BJ (cell line): ENCODE measurements at places on chromosomes 13 and 19.
A peak's percentile ranks its signal among the peaks of the same experiment; 100 is the strongest.

DNA sequence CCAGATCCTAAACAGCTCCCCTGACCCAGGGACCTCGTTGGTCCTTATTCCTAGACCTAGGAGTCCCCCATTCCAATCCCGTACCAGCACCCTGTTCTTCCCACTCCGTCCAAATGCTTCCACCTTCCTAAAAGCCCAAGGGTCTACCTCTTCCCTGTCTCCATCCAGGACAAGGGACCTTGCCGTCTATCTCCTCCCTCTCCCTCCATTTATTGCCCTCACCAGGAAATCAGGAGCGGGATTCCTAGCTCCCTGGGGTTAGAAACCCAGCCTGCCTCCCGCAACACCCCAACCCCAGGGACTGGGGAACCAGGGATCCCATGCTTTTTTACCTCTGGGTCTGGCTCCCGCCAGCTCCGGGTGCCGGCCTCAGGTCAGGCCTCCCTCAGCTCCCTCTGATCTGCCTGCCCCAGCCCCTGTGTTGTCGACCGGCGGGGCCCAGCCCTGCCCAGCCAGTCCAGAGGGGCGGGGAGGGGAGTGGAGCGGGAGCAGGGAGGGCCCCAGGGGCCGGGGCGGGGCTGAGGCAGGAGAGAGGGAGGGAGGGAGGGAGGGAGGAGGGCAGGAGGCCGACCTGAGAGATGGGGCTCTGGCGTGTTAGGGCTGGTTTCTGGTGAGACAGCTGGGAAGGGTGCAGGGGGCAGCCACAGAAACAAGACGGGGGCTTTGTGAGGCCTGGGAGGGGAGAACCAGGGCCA lies at the start of gene B3GNT8:
Gene B3GNT8 (minus strand): TSS at position 423 of the 695 bp plus-strand sequence. CDS start 596 bp downstream, outside the sequence.
- no peak for DNase-seq

- DNase-seq = no peak
Measured at GRCh38 chr13:46605825-46606554, 53.0 kb downstream of the LRCH1 start.

GRCh38 chr19:10259162-10259905 lies 7.3 kb downstream of the MRPL4 start:
- DNase-seq = no peak

DNA sequence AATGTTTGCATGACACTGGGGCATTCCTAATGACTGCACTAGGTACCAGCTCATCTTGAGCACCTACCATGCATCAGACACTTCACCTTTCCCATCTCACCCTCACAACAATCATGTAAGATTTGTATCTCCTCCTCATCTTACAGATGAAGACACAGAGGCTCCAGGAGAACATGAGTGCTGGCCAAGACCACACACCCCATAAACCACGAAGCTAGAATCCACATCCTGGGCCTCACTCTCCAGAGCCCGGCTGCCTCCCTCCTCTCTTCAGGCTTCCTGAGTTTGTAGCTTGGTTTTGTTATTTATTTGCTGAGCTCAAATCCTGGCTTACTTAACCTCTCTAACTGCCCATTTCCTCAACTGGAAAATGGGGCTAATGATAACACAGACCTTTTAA lies 25.9 kb downstream of the FAM216B start:
- DNase-seq = no peak

DNA sequence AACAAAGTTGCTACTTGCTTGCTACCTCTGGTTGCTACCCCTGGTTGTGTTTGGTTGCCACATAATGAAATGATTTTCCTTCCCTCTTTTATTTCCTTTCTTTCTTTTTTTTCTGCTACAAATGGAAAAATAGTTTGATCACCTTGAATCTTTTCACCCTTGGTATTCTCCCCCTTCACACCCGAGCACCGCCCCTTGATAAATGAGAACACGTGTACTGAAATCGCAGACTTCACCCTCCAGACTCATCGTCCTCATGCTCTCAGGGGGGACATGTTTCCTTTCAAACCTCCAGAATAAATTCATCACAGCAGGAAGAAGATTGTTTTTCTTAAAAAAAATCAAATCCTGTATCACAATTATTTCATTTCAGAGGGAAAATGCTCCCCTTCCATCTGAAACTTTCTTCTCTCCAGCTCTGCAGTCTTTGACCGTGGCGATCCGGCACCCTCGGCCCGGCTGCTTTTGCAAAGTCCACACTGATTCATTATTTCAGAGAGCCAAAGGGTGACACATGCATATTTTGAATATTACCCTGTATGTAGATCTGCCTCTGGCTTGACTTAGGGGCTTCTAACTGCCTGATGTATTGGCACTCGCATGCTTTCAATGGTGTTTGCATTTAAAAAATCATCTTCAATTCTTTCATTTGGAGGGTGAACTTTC lies 222.6 kb upstream of the MAB21L1 start:
- no peak for DNase-seq

- peak; percentile 26 for DNase-seq
Measured at GRCh38 chr19:11887611-11888531, at the start of gene ZNF69. Gene ZNF69 (plus strand): TSS chr19:11887782. CDS start chr19:11887924, 142 bp downstream.

DNA sequence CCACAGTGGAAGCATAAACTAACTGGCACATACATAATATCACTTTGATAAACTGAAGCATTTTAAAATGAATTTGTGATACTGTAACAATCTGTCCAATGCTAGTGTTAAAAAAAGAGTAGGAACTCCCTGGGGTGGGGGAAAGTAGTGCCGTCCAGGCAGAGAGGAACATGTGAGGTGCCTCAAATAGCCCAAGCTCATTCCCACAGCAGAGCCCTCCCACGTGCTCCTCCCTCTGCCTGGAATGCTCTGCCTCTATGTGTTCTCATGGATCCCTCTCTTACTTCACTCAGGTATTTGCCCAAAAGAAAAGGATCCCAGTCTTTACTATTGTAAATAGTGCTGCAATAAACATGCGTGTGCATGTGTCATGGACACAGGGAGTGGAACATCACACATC lies 188.1 kb downstream of the NHLRC3 start:
- DNase-seq = no peak

DNA sequence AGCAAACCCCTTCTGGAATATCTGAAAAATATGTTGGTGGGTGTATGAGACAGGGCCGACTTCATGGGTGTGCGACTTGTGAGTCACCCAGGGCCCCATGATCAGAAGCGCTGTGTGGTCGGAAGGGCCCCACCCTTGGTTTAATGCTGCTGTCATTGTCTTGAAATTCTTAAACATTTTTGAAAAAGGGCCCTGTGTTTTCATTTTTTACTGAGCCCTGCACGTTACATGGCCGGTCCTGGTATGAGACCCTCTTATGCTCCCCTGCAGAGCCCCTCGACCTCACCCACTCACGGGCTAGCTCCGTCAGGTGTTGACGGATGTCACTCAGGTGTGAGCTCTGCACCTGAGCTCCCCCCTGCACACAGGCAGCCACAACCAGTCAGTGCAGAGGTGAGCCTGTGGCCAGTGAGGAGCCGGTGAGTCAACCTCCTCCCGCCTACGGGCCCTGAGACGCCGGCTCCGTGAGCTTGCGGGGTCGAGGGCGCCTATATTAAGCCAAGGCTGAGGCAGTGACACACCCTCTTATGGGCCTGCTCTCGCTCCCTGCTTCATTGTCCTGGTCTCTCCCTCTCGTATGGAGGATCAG lies 27.7 kb downstream of the GADD45B start:
- peak; percentile 79 for DNase-seq

DNA sequence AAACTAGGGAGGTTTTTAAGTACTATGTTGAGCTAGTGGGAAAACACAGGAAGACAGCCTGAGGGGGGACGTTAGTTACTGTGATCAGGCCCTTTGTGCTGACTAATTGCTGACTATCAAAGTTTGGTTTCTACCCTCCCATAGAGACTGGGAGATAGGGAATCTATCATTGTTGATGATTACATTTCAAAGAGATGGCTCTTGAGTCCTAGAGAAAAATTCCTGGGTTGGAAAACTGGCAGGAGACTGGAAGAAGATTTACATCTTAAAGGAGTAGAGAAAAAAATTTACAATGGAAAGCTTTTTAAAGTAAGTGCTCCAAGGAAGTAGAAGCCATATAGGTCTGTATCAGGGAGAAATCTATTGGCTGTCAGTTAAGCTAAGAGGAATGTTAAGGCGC lies 522.0 kb upstream of the KLHL1 start:
- DNase-seq = no peak

DNA sequence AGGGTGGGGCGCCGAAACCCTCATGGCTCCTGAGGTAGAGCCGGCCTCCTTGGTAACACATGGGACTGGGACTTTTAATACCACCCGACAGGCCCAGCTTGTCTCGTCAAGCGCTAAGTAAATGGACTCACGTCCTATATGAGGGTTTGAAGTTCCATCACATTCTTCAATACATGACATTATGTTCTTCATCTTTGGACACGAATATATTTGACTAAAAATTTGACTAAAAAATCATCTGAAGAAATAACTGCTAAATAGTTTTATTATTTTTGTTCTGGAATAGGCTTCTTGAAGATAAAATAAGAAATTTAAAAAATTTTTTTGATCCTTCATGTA lies 335 bp upstream of the ZNF607 start:
- no peak for DNase-seq

DNA sequence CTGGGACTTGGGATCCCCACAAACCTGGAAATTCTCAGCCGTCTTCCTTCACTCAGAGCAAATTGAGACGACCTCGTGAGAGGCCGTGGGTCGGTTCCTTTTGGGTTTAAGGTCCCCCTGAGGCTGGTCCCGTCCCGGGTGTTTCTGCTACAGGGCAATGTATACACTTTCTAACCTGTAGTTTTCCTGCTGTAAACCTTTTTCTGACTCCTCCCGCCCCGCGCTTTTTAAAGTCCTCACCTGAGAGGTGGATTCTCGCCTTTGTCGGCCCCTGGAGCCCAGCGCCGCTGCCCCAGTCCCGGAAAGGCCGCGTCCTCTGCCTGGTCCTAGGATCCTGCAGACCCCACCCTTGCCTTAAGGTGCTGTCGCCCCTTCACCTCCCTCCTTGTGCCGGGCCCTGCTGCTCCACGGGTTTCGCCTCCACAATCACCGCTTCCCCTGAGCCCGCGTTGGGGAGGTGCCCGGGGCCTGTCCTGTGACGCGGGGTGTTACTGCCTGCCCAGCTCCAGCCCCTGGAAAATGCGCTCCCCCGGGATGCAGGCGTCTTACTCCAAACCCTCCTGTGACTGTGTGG lies 391 bp downstream of the ZNF761 start:
- no peak for DNase-seq

DNA sequence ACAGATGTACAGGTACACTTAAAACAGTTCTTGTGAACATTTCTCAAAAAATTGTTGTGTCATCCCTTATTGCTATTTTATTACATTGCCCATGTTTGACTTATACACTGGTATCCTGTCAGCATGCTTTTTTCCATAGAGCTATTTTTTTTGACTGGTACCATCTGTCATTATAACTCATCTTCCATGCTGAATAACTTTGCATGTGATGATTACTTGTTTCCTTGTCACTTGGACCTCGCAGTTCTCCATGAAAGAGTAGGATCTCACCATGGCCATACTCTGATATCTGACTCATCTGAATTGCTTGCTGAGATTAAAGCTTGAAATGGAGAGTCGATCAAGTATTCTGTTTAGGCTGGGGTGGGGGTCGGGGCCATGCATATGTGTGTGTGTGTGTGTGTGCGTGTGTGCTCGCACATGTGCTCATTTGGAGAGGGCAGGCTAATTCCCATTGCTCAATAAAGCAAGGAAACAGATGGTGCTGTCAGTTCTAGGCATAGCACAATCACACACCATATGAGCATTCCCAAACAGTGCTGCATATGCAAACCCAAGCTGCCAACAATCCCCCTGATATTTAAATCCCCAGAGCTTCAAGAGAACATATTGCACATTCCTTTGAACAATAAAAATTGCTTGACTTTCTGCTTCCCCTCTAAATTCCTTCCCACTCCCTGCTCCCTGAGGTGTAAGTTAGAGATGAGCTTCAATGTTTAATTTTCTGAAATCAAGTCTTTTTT lies 62.9 kb downstream of the NHLRC3 start:
- DNase-seq = no peak

- DNase-seq = no peak
Measured at GRCh38 chr19:11338121-11338520, 1.3 kb downstream of the RAB3D start.

DNA sequence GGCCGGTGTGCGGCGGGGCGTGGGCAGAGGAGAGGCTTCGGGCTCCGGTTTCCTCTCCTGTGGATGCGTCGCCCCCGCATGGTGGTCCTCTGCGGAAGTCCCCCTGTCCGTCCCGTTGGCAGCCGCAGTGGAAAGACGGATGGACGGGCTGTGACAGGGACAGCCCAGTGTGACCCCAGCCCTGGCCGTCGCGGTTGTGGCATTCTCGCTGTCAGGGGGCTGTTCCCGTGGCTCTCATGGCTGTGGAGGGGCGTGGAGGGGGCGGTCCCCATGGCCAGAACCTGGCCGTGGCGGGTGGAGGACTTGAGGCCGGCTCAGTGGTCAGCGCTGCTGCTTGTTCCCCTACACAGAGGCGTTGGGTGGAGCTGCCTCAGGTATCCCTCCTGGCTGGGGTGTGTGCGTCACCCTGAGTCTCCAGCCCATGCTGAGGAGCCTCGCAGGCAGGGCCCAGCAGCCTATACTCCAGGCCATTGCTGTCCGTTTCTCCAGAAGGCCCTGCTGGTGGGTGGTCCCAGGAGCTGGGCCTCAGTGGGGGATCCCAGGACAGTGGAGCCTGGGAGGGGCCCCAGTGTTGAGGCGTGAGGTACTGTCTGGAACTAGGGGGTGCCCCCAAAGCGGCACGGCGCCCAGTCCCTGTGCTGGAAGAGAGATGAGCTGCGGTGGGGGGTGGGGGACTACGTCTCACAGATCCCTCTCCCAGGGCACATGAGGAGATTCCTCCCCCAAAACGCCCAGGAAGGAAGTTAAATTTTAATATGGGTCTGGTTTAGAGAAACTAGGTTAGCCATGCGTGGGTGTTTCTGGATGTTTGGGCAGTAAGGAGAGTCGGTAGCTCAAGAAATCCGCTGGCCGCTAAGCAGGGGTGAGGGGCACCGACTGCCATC lies 20.3 kb downstream of the CSNK1G2 start:
- DNase-seq = no peak
